Left lung (tissue), 14 donors: ENCODE measurements at places on chromosomes 12 and 14.
A peak's percentile ranks its signal among the peaks of the same experiment; 100 is the strongest.

GRCh38 chr12:56769868-56770267 lies 6.7 kb downstream of the HSD17B6 start:
- no peak overlapping the region for H3K4me3 ChIP-seq
- H3K27me3 ChIP-seq = no peaks in the 10 kb centered on the region
- peak overlapping the region; percentile 25 for H3K27ac ChIP-seq
- no peaks in the 10 kb centered on the region for H3K36me3 ChIP-seq
- no peak for DNase-seq

- peaks cover 15% of the 10 kb centered on the region for H3K4me1 ChIP-seq
- H3K27ac ChIP-seq = peak overlapping the region; percentile 48
- H3K27me3 ChIP-seq = no peaks in the 10 kb centered on the region
- H3K36me3 ChIP-seq = no peaks in the 10 kb centered on the region
- DNase-seq = no peak
- no peak overlapping the region for H3K4me3 ChIP-seq
Measured at GRCh38 chr14:80930836-80931389, 10.6 kb downstream of the CEP128 start.

DNA sequence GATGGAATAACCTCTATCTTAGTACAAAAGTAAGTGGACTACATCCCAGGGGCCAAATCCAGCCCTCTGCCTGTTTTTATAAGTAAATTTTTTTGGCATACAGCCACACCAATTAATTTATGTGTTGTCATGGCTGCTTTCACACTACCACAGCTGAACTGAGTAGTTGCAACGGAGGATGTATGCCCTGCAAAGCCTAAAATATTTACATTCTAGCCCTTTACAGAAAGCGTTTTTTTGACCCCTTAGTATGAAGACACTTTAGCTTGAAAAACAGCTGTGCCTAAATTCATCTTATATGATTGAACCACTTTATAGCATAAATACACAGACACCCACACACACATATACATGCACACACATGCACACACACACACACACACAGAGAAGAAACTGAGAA lies 501.6 kb downstream of the EGLN3 start:
- no peak overlapping the region for H3K27ac ChIP-seq
- no peaks in the 10 kb centered on the region for H3K36me3 ChIP-seq
- no peaks in the 10 kb centered on the region for H3K27me3 ChIP-seq
- H3K4me3 ChIP-seq = no peak overlapping the region
- DNase-seq = no peak

- no peak overlapping the region for H3K27ac ChIP-seq
- H3K36me3 ChIP-seq = no peaks in the 10 kb centered on the region
- no peak for DNase-seq
- H3K4me3 ChIP-seq = no peak overlapping the region
Measured at GRCh38 chr14:20489093-20489994, 16.0 kb upstream of the RNASE10 start.

GRCh38 chr12:45669093-45669492 lies 60.4 kb upstream of the ARID2 start:
- DNase-seq = no peak
- H3K4me1 ChIP-seq = no peaks in the 10 kb centered on the region
- H3K27me3 ChIP-seq = no peaks in the 10 kb centered on the region

DNA sequence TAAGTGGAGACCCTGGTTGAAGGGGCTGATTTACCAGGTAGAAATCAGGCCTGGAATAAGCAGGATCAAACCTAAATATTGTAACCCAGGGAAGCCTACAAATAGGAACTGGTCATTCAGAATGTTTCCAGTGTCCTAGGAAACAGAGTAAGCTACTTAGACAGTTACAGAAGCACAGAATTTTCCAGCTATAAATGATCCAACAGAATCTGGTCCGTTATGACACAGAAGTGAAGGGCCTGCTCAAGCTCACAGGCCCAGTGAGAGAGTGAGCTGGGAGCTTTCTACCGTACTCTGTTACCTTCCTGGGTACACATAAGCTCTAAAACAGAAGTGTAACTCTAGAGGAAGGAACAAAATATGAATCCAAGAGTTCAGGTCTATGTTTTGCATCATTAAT lies 119.1 kb downstream of the TTC7B start:
- H3K27me3 ChIP-seq = no peaks in the 10 kb centered on the region
- peak overlapping the region; percentile 55 for H3K27ac ChIP-seq
- peaks cover 17% of the 10 kb centered on the region for H3K4me1 ChIP-seq
- no peaks in the 10 kb centered on the region for H3K36me3 ChIP-seq

DNA sequence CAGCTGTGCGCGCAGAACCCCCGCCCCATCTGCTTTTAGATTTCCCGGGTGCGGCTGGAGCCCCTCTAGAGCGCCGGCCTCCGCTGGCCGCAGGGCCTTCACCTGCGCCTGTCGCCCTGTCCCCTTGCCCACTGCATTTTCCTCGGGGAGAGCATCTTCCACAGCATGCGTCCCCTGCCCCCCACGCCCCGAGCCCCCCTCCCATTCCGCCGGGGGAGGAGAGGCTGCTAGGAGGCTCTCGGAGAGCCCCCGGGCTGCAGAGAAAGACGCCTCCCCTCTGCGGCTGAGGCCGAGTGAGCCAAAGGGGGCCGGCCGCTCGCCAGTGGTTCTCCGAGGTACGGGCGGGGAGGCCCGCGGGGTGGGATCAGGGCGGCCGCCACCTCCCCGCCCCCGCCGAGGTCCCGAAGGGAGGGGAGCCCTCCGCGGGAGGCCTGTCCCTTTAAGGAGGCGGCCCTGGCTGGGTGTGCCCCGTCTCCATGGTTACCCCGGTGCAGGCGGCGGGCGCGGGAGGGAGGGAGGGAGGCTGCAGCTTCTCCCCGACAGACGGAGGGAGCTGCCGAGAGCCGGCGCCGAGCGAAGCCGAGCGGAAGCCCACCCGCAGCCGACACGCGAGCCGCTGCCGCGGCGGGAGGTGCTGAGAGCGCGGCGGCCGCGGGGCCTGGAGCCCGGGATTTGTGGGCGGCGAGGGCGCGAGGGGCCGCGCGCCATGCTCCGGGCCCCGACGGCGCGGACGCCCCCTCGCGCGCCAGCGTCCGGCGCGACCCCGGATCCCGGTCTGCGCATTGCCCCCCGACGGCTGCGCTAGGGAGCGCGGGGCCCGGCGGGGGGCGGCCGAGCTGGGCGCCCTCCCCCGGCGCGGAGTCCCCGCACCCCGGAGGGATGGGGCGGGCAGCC lies at the start of gene KCNH3:
TSS of gene KCNH3 (plus strand) at position 521 of the 894 bp plus-strand sequence. CDS start 387 bp downstream, outside the sequence.
- H3K4me3 ChIP-seq = peak within 1 kb of the TSS; percentile 51
- H3K27me3 ChIP-seq = peaks cover 26% of the 10 kb centered on the region
- peaks cover 15% of the 10 kb centered on the region for H3K4me1 ChIP-seq

DNA sequence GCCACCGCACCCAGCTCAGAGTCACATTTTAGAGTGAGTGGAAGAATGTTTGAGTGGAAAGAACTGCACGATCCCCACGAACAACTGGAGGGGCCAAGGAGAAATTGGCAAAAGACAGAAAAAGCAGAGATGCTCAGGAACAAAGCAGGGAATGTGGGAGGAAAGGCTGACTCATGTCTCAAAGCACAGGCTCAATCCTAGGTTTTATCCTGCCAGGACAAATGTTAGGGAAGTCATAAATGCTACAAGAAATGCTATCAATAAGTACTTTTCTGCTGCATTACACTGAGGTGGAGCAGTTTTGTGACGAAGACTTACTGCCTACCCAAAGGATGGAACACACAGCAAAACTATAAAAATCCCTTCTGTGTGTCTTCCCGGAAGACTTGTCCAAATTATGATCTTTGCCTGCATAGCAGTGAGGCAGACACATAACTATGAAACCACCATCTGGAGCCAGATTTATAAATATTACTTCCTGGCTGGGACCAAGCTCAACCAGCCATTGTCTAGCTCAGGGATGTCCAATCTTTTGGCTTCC lies 26.7 kb downstream of the NIN start:
- no peak overlapping the region for H3K4me3 ChIP-seq
- H3K36me3 ChIP-seq = peaks cover 19% of the 10 kb centered on the region
- no peaks in the 10 kb centered on the region for H3K4me1 ChIP-seq
- H3K27me3 ChIP-seq = no peaks in the 10 kb centered on the region
- DNase-seq = no peak

DNA sequence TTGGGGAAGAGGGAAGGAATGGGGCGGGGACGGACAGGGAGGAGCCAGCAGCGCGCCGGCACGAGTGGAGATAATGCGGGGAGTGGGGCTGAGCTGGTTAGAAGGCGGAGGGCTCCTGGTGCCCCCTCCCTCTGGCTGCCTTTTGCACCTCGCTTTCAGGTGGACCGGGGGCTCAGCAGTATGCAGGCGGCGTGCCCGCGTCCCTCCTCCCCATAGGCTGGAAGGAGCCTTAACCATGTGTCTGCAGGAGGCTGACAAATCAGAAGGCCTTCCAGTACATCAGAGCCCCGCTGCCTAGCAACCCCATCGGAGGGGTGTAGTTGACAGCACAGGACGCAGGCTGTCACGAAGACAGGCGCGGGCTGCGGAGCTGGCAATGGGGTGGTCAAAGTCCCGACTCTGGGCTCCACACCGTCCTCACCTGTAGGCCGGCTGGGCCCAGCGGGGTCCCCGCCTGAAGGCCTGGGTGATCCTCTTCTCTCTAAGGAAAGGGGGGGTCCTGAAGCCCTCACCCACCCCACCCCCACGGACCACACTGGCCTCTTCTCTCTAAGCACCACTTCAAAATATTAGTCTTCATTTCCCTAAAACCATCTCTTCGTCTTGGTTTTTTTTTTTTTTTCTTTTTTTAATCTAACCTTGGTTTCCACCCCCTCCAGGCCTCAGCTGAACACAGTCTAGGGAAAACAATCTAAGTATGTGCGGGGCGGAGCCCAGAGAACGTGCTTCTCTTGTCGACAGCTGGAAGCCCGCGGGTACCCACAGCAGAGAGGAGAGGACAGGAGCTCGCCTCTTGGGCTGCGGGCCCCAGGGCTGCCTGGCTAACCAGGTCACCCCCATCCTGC lies 44.5 kb downstream of the KDM2B start:
- no peaks in the 10 kb centered on the region for H3K36me3 ChIP-seq
- no peaks in the 10 kb centered on the region for H3K27me3 ChIP-seq
- H3K4me1 ChIP-seq = peaks cover 25% of the 10 kb centered on the region
- peak; percentile 89 for DNase-seq
- H3K27ac ChIP-seq = peak overlapping the region; percentile 89
- peak overlapping the region; percentile 68 for H3K4me3 ChIP-seq

DNA sequence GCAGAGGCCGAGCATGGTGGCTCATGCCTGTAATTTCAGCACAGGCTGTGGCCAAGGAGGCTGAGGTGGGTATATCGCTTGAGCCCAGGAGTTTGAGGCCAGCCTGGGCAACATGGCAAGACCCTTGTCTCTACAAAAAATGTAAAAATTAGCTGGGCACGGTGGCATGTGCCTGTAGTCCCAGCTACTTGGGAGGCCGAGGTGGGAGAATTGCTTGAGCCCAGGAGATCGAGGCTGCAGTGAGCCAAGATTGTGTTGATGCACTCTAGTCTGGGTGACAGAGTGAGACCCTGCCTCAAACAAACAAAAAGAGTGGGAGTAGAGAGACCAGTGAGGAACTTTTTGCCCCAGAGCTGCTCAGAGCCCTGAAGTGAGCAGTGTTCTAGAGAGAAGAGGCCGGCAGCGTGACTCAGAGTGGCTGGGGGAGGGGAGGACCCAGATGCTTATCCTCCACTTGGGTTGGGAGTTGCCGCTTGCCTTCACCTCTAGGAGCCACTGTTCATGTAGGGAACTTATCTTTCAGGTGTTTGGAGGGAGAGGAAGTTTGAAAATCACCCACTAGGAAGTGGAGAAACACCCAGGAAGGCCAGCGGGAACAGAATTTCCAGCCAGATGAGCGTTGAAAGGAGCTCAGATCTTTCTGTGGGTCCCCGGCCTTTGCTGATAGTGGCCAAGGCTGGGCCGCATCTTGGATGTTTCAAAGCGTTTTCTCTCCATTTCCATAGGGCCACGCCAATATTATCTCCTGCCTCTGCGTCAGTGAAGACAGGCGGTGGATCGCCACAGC lies 15.3 kb downstream of the CFAP251 start:
- no peak overlapping the region for H3K4me3 ChIP-seq
- H3K36me3 ChIP-seq = no peaks in the 10 kb centered on the region
- DNase-seq = no peak
- no peak overlapping the region for H3K27ac ChIP-seq

GRCh38 chr12:100186071-100186470 lies 14.5 kb upstream of the ACTR6 start:
- peaks cover 6% of the 10 kb centered on the region for H3K4me1 ChIP-seq
- no peaks in the 10 kb centered on the region for H3K27me3 ChIP-seq
- DNase-seq = no peak
- H3K36me3 ChIP-seq = no peaks in the 10 kb centered on the region
- H3K4me3 ChIP-seq = no peak overlapping the region
- no peak overlapping the region for H3K27ac ChIP-seq

DNA sequence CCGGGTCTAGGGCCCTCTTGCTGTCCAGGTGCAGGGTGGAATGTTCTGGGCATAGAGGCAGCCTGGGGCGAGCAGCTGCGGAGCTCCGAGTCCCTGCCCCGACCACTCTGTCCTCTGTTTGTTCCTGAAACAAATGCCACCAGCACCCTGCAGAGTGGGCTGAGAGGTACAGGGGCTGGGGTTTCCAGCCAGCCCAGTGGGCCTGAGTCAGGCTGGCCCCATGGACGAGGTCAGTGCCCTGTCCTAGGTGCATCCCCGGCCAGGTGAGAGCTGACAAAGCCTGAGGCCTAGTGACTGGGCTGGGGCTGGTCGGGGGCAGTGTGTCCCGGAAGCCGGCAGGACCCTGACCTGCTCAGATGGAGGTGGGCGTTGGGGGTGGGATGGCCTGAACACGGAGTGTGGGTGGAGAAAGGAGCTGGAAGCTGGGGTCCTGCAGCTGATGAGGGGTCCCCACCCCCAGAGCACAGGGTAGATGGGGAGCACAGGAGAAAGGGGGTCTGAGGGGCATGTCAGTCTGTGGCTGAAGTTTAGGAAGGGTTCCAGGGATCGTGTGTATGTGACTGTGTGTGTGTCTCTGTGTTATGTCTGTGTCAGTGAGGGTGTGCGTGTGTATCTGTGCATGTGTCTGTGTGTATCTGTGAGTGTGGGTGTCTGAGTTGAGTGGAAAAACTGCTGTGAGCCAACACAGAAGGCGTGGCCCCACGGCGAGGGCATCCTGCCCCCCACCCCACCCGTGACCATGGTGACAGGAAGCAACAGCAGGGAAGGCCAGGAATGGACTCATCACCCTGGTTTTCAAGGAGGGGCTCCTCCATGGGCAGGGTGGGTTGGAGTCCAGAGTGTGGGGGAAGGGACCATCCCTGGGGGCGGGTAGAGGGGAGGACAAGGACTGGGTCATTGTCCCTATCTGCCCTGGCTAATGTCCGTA lies 2.4 kb upstream of the CRIP1 start:
- DNase-seq = no peak
- H3K36me3 ChIP-seq = no peaks in the 10 kb centered on the region
- no peaks in the 10 kb centered on the region for H3K27me3 ChIP-seq
- peak overlapping the region; percentile 97 for H3K27ac ChIP-seq
- H3K4me3 ChIP-seq = no peak overlapping the region
- H3K4me1 ChIP-seq = peaks cover 59% of the 10 kb centered on the region

GRCh38 chr14:72544615-72545387 lies 349.1 kb downstream of the DPF3 start:
- H3K27ac ChIP-seq = no peak overlapping the region
- no peaks in the 10 kb centered on the region for H3K36me3 ChIP-seq
- peaks cover 3% of the 10 kb centered on the region for H3K27me3 ChIP-seq
- H3K4me1 ChIP-seq = no peaks in the 10 kb centered on the region
- no peak for DNase-seq
